IPS DF 19.7 (cell line): ENCODE measurements at places on chromosomes 2 and 18.

DNA sequence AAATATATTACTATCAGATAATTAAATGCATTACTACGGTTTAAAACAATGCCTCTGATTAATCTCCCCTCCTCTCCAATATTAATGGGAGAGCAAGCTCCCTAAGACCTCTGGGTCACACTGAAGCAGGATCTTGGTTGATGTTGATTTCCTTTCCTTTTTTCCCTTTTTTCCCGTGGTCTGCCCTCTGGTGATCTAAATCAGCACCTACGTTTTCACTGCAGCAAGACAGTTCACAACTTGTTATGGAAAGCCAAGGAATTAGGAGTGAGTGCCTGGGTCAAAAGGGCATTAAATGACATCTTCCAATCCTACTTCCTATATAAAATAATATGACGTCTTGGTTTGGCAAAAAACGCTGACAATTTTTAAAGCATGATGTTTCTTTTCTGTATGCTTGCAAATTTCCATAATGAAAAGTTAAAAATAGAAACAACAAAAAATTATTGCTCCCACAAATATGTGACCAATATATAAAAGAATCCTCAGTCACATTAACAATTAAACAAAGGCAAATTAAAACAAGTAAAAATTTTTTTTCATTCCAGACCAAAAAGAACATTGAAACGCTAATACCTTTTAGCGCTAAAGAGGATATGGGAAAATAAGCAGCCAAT is 7.9 kb upstream of the CFAP36 start:
- no peak for DNase-seq

- DNase-seq, result no peak
Measured at GRCh38 chr18:70454704-70455322, 166.0 kb downstream of the SOCS6 start.

GRCh38 chr2:224208007-224208406 is 168.9 kb upstream of the SERPINE2 start:
- DNase-seq, result no peak

DNA sequence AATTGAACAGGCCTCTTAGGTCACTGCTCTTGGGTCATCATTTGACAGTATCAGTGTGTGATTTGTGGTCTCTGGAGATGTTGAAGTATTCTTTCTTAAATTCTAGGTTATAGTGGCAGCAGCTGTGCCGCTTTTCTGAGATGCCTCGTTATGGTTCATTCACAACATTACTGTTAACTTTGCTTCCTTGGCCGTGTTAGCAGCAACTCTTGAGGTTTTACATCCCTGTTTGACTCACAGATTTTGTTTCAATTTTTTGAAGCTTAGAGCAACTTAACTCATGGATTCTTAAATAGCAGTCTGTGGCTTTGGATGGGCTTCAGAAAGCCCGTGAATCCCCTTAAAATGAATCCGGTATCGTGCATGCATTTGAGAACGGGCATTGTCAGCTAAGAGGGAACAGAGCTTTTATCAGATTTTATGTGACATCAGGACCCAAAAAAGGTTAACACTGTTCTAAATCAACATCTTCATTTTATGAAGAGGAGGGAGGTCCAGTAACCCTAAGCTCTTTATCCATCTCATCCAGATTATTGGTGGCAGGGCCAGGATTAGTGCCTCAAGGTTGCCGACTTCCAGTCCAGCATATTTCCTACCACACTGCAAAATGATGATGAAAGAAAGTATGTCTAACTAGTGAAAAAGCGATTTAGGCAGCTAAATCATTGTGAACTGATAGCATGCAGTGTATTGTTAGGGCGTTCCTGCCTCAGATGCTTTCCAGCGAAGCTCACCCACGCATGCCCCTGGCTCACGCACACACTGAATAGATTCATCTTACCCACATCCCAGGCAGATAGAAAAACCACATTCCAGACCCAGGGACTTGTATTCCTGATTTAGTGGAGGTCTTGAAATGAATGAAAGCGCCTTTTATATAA is 5.1 kb downstream of the TRIB2 start:
- DNase-seq, result no peak

GRCh38 chr2:241437179-241437578 is 71.2 kb downstream of the STK25 start:
- no peak for DNase-seq

DNA sequence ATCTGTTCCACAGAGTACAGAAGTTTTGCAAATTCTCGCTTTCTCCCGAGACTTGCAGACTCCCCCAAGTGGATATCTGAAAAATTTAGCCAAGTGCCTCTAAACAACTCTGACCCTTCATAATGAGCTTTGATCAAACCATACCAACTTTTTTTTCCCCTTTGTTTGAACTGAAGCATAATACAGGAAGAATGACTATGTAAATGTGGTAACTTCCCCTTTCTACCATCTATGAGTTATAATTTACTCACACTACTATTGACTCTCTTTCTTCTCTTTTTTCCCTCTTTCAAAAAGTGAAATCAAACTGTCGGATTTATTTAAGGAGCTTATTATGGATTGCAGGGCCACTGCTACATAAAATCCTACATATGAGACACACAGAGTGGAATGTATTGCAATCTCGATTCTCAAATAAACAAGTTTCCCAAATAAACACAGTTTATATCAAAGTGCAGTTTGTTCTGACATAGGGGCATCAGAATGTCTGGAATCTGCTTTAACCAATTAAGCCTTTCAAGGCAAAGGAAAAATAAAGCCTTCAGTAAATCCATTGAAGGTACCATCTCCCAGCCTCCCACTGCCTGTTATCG is 1.4 kb upstream of the ZNF804A start:
- no peak for DNase-seq

- no peak for DNase-seq
Measured at GRCh38 chr2:237732790-237733381, 65.7 kb upstream of the RBM44 start.

DNA sequence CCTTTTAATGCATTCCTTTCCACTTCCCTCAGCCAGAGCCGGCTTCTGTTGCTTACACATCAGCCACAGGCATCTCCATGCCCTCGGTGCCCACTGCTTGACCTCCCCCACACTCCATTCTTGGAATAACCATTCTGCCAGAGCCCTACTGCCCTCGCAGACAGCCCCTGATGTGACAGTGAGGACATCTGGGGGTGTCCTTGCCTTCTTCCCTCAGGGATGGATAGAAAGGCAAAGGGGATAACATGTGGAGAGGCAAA is 6.4 kb upstream of the NPPC start:
- no peak for DNase-seq

GRCh38 chr2:21501376-21502027 is 377.7 kb downstream of the TDRD15 start:
- no peak for DNase-seq

DNA sequence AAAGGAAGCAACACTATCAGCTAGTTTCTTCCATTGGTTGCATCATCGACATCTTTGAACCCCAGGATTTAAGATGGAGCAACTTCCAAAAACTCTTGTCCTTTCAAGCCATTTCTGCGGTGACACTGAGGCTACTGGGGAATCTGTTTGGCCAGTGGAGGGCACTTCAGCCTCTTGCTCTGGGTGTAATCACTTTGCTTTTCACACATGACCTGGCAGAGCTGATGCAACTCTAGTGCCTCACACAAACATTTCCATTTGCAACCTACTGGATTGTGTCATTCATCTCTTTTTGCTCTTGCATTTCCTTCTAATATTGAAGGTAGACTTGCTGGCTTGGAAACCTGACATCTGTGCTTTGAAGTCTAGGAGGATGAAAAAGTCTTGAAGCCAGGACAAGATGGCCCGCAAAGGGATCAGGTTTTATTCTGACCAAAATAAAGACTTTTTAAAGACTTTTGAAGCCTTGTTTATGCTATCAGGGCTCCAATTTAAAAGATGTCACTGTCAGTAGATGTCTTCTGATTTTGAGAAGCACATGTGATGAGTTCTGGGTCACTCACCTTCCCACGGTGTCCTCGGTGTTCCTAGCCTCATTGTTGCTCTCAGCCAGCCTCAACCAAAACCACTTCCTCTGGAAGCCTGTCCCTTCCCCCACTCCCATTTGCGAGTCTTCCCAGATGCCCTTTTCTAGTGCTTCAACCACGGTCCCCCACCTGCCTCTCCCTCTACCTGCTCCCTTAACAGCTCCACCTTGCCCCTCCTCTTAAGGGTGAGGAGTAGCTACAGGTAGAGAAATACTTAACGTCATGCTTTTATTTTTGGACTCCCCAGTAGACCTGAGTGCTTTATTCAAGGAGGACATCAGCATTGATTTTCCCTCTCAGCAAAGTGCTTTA is 69.7 kb upstream of the KCNE4 start:
- DNase-seq, result peak; percentile 40

- DNase-seq, result no peak
Measured at GRCh38 chr2:33067598-33067997, 120.8 kb downstream of the LTBP1 start.

DNA sequence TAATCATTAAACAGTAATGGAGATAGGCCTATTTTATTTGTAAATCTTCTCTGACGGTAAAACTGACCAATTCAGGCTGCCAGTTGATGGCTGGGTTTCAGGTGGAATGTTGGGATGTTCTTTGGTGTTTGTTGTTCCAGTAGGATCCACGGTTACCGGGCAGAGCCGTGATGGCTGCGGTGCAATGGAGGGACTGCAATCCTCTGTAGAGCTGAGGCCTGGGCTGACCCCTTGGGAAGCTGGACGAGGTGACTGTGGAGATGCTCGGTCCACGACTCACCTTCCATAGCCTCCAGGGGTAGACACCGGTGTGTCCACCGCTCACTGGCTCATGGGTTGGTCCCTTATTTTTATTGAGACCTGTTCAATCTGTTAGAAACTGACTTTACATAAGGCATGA is 42.5 kb downstream of the ZNF519 start:
- no peak for DNase-seq

DNA sequence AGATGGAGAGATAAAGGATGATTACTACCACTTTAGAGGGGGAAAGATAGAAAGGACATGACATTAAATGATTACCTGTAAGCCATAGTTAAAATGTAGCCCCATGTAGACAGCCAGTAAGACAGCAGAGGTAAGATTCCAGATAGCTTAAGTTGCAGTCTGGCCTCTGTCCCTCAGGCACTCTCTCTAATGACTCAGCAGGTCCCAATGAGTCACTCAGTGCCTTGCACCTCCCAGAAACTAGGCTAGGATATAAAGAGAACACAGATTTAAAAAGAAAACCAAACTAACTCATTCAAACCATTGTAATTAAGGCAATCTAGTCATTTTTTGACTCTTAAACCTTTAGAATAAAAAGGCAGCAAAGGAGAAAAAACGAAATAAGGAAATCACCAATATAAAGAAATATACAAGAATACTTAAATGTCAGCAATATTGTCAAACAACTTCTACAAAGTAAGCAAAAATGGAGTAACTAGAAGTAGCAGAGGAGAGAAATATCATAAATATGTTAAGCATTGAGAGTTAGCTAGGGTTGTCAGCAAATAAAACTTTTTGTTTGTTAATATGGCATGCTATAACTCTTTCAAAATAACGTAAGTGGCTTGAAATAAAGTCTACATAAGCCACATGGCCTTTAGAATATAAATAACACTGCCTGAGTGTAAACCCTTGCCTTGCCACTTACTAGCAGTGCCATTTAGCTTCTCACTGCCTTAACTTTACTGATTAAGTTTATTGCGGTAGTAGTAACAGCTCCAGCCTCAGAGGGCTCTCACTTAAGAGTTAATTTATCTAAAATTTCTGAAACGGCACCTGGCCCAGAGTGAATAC is 48.5 kb downstream of the SOCS6 start:
- peak; percentile 40 for DNase-seq

DNA sequence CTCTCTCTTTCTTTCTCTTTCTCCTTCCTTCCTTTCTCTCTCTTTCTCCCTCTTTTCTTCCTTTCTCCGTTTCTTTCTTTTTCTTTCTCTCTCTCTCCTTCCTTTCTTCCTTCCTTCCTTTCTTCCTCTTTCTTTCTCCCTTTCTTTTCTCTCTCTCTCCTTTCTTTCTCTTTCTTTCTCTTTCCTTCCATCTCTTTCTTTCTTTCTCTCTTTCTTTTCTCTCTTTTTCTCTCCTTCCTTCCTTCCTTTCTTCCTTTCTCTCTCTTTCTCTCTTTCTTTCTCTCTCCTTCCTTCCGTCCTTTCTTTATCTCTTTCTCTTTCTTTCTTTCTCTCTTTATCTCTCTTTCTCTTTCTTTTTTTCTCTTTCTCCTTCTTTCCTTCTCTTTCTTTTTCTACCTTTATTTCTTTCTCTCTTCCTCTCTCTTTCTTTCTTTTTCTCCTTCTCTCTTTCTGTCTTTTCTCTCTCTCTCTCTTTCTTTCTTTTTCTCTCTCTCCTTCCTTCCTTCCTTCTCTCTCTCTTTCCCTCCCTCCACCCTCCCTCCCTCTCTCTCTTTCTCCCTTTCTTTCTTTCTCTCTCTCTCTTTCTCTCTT is 32.3 kb upstream of the ODC1 start:
- no peak for DNase-seq

- no peak for DNase-seq
Measured at GRCh38 chr2:127651381-127651809, 5.4 kb downstream of the GPR17 start.

DNA sequence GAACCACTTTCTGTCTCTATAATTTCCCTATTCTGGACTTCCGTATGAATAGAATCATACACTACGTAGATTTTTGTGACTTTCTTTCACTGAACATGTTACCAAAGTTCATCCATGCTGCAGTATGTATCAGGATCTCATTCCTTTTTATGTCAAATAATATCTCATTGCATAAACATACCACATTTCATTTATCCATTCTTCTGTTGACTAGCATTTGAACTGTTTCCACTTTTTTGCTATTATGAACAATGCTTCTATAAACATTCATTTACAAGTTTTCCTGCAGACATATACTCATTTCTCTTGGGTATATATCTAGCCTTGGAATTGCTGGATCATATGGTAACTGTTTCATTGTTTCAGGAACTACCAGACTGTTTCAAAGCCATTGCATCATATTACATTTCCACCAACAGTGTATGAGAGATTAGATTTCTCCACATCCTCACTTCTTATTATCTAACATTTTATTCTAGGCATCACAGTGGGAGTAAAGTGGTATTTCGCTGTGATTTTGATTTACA is 186.2 kb downstream of the DYM start:
- no peak for DNase-seq

- DNase-seq, result no peak
Measured at GRCh38 chr18:3107740-3108151, 94.8 kb upstream of the LPIN2 start.

DNA sequence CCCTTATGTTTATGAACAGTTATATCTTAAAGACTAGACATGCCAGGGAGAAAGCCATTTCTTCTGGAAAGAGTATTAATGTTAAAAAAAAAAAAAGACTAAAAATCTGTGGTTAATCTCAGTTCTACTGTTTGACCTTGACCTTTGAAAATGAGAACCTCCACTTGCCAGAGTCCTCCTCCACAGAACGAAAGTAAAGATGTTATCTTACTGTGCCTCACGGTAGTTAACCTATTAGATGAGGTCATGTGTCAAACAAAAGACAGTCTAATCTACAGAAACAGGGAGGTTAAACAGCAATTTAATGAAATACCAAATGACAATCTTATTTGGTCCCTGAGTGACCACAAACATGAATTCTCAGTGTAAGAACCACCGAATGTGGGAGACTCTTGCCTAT is 51.2 kb downstream of the SLC14A2 start:
- no peak for DNase-seq

DNA sequence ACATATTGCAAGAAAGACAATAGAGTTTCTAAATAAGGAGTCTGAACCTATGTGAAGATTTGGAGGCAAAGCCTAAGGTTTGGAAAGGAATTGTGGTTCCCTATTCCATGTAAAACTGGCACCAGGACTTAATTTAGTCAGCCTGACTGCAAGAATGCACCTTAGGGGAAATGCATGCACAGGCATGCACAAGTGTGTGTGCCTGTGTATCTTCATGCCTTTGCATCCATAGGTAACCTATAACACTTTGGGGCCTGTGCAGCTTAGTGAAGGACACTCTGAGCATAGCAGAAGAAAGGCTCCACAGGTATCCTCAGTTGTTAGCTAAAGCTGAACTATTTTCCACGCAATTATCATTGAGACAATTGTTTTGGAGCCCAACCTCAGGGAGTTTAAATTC is 73.4 kb downstream of the RPRM start:
- no peak for DNase-seq
